ENCODE measurements at places on chromosomes 4 and X. TPM values are rescaled to one million over a fixed set of nuclear protein-coding genes. Genes with fewer than 3 reads are reported as not detected.

TREX2 gene
- total RNA-seq = not detected

LDB2 gene
- 0.75 TPM for total RNA-seq

DNA sequence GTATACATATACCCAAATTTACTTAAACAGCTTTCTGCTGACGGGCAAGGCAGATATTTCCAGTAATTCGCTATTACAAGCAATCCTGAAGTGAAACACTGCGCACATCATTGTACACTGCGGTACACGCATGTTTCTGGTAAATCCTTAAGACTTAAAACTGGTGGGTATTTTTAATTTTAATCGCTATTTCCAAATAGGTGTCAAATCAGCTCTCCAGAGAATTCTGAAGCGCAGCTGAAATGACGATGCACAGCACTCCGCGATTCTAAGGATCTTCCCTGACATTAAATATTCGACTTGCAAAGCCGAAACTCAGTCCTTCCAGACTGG is 361 bp downstream of the TMEM128 start:
- peak; percentile 10 for DNase-seq

- no peak for DNase-seq
Measured at GRCh38 chrX:112799425-112799824, 41.2 kb downstream of the AMOT start.

MAGEA2 gene
- total RNA-seq = not detected

STPG2 gene
- total RNA-seq = not detected

- no peak for DNase-seq
Measured at GRCh38 chr4:139337612-139338011, 35.3 kb upstream of the NDUFC1 start.

- no peak for DNase-seq
Measured at GRCh38 chrX:137305404-137305803, 260.5 kb upstream of the ZIC3 start.

DNA sequence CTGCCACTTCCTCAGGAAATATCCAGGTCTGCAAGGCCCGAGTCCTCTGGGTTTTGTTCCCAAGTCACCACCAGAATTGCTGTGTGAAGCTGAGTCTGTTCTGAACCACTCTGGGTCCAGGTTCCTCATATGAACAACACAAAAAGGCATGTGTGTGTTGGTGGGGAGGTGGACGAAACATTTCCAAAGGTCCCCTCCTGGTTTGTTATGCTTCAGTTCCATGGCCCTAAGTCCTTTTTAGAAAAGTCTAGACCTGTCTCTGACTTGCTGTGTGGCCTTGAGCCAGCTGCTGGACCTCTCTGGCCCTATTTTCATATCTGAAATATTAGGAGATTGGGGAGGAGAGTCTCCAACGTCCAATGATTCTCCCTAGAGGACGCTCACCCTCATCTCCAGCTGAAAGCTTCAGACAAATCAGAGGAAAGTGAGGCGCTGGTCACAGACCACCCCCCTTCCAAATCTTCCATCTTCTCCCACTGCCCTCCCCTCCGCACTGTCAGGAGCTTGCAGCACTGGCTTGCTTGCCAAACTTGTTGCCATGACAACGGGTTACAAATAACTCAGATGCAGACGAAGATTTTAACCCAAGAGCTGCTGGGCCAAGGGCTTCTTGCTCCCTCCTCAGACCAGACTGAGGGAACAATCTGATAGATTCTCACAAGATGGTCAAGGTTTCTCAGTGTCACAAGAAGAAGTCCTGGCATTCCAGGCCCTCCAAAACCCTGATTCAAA is 64.5 kb downstream of the SMC1A start:
- DNase-seq = no peak

GRCh38 chr4:48858130-48858529 is 27.2 kb downstream of the OCIAD1 start:
- DNase-seq = no peak

DNA sequence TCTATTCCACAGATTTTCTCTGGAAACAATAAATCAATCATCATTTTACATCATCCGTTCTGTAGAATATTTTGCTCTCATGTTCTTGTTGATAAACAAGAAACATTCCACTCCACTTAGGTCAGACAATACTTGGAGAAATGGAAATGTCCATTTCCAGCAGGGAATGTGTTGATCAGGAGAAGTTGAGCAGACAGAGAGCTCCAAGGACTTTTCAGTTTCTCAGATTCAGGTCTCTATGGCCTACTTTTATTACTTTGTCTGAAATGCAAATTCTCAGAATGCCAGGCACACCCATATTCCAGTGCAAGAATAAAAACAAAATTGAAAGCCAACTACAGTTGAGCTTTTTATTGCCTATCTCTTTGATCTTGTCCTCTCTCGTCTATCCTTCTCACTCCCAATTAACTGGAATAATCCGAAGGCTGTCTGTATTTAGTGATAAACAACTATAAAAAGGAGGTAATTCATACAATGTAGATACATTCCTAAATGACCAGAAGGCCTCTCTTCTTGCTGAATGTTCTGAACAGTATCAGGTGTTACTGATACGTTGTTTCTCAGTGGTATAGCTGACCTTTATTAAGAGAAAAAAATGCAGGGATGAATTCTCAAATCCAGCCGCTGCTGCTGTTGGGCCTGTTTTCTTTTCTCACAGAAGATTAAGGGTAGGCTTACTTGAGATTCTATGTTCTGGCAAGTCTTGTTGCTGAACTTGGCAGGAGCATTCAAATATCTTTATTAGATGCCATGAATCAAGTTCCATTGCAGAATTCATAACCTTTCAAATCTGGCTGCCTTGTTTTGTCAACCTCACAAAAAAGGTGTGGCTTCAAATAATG is 72.1 kb downstream of the HPGD start:
- DNase-seq = no peak

PRSS12 gene
- 1.0 TPM for total RNA-seq

DNA sequence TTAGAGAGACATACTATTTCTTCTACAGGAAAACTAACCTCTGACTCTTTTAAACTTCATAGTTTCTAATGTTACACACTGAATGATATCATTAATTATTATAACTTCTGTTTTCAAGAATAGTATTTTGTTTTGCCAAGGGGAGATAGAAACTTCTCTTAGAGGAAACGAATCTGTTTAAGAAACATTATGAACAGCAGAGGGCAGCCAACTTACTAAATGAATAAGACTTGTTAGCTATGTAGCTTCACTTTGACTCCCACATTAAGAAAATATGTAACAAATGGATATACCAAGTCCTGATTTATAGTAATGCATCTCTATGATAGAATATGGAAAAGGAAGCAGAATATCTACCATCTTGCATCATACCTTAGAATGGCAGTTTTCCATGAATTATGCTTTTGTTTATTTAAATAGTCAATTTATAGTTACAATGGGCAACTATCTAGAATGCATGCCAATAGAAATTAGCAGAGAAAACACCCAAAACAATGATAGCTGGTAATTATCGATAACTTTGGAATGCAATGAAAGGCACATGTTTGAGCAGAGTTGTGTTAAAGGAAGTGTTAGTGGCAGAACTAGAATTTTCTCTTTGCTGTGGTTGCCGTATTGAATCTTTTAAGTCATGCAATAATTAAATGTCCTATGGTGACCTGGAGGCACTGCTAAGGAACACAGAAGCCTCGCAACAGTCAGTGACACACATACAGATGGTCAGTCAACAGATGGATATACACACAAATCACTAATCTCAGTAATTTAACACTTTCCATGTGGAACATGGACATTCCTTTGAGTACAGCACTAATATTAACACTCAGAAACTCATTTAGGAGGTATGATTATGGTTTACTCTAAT is 105.7 kb upstream of the PDLIM3 start:
- peak; percentile 48 for DNase-seq

- DNase-seq = no peak
Measured at GRCh38 chr4:128810871-128811570, 1.5 kb downstream of the JADE1 start.
